ENCODE measurements at places on chromosomes 5 and 9. TPM values are rescaled to one million over a fixed set of nuclear protein-coding genes. Genes with fewer than 3 reads are reported as not detected.

ZNF366 gene
- 6.8 TPM for total RNA-seq

DNA sequence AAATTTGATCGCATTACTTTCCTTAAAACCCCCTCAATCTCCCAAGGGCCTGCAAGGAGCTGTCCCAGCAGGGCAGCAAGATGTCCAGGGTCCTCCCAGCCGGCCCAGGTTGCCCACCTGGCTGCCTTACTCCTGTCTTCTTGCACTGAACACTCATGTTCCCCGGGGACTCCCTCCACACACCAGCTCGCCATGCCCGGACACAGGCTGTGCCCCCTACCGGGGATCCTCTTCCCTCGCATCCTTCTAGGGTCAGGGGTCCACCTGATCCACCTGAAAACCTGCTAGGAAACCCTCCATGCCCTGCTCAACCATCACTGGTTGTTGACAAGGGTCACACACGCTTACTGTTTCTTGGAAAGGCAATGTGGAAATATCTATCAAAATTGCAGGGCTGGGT lies 172.0 kb upstream of the MSX2 start:
- DNase-seq: no peak

TAS2R1 gene
- not detected for total RNA-seq

DNA sequence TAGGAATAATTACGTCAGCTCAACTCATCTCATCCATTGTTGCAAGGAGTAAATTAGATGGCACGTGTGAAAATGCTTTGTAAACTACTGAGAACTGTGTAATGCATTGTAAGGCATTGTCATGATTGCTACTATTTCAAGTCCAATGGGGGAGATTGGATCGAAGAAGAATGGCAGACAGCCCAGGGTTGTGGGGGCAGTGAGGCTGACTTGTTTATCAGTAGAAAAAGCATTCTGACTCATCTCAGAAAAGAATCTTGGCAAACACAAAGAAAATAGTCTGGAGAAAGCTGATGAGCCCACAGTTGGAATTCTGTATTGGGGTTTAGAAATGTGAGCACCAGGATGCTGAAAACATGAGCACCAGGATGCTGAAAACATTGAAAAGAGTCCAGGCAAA lies 28.0 kb upstream of the DAP start:
- peak; percentile 67 for DNase-seq

DNA sequence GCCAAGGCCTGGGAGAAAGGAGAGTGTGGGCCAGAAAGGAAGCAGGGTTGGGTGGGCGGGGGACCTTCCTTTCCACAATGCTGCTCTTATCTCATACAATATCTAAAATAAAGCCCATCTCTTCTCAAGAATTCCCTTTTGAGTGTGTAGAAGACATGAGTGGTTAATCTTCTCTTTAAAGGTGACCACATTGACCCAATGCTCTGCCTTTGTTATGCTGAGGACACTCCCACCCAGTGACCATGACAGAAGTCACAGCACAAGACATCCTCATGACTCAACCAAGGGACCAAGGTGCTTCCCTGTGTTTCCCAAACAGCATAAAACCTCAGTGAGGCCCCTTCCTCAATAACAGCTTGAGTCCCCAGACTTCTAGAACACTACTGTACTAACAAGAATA lies 193.0 kb upstream of the ADAMTS16 start:
- no peak for DNase-seq

PPP2R2B gene
- total RNA-seq: not detected

Data from stomach (tissue), 19 donors.